ENCODE measurements at places on chromosomes 3 and 15.

- DNase-seq: no peak
These were observed 17.5 kb upstream of the HCN4 start for GRCh38 chr15:73386238-73386637.

- no peak for DNase-seq
These were observed 241.0 kb downstream of the NSUN3 start for GRCh38 chr3:94303897-94304296.

DNA sequence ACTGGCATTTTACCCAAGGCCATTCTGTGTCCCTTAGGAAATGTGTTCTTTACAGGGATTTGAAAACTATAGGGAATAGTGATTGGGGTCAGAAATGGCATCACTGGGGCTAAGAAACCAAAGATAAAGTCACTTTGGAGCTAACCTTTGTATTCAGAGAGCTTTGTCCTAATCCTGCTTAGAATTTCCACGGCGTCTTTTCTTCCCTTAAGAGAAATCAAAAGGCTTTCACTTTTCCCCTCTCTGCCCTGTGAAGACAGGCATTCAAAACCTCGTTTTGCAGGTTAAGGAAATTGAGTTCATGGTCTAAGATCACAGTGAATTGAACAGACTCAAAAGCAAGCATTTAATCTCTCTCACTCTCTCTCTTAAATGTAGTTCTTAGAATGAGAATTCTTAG lies 182.5 kb downstream of the VGLL4 start:
- DNase-seq: no peak

DNA sequence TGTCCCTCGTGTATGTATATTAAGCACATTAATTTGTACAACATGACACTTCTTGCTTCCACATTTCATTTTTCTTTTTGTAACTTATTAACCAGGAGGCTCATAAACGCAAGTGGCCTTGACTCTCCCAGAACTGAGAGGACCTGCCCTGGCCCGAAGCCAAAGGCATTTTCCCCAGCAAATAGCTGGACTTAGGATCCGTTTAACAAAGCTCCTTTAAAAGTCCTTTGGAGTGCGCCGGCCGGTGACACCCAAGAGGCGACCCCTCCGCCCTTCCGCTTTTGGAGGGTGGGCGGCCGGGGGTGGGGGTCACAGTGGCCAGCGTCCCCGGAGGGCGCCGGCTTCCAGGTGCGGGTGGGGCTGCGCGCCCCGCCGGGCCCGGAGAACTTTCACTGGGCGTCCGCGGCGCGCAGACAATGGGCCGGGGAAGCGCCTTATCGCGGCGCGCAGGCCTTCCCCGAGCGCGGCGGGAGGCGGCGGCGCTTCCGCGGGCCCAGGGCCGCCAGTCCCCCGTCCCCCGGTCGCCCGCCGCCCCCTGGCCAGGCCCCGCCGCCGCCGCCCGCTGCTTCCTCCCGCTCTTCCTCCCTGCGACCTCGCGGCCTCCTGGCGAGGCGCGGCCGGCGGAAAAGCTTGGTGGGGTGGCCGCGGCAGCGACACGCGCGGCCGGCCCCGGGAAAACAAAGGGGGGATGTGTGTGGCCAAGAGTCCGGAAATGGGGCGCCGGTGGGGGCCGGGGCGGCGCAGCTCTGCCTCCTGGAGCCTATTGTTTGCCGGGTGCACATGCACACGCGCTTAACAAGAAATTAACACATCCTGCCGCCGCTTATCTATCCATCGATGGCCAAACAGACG lies 613.4 kb downstream of the MCTP2 start:
- no peak for DNase-seq

- DNase-seq: no peak
These were observed 125.6 kb downstream of the ADAMTS17 start for GRCh38 chr15:100216182-100216581.

Measured in OCI-LY7 (cell line).